Stimulated activated CD4-positive, alpha-beta T cell treated with anti-CD3 and anti-CD28 coated beads, TNF-alpha, amount 100 ng/mL, for 24 hours (primary cell): ENCODE measurements at places on chromosomes 11 and 22.

DNA sequence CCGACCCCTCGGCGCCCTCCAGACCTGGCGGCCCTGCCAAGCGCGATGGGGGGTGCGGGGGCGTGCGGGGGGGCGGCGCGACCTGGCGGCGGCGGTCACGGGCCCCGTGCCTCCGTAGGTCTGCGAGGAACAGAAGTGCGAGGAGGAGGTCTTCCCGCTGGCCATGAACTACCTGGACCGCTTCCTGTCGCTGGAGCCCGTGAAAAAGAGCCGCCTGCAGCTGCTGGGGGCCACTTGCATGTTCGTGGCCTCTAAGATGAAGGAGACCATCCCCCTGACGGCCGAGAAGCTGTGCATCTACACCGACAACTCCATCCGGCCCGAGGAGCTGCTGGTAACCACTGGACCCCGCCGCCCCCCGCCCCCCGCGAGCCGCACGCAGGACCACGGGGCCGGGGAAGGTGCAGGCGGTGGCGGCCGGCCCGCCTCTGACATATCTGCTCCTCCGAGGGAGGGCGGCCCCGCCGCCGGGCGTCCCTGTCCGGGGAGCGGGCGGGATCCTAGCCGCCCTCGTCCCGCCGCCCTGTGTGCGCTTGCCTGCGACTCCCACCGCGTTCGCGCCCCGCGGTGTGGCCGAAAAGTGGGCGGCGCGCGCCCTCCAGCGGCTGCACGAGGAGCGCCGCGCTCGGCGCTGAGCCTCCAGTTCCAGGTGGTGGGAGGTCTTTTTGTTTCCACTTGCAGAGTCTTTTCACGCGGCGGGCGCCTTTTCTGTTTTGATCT lies 2.1 kb downstream of the CCND1 start:
- peak; percentile 62 for DNase-seq

DNA sequence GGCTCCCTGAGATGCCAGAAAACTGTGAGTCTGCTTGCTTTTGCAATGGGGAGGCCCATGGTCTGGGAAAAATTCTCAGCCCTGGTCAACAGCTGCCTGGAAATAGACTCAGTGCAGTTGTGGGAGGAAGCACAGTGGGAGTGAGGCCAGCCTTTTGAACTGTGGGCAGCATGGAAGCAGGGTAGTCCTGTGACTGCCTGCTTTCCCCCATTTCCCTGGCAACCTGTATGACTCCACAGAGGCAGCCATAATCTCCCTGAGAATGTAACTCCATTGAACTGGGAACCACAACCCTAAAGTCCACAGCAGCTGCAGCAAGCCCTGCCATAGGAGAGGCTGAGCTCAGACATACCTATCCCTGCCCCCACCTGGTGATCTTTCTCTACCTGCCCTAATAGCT lies 494.6 kb upstream of the FAT3 start:
- no peak for DNase-seq

DNA sequence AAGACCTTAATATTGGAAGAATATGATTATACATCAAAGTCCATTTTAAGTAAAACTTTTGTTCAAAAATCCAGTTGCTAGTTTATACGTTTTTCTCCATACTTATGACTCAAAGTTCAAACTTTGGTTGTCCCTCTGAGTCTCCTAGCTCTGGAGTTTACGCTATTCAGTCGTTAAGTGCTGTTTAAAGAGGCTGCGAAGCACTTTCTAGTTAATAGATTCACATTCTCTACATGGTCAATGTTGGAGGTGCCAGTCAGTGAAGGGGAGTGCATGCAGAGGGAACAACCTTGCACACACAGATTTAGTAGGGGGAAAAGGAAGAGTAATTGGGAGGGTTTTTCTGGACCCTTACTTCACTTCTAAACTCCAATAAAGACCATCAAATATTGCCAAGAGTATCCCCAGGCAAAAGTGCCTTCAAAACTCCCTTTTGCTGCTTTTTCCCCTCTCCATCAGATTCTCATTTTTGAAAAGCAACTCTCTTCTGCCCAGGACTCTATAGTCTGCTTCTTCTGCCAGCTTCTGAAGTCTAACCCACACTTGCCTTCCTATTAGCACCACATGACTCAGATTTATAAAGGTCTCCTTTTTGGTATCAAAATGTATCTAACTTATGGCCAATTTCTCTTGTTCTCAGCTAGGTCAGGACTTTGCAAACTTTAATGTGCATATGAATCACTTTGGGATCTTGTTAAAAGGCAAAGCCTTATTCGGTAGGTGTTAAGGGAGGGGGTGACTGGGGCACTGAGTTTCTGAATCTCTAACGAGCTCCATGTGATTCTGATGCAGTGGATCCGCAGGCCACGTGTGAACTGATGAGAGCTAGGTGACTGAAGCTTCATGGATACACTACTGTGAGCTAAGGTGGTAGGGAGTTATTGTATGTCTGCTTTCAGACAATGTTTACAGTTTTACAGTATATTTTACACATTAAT lies 96.2 kb upstream of the MTMR2 start:
- DNase-seq, result no peak

GRCh38 chr11:61750631-61751273 lies 1.7 kb upstream of the MYRF start:
- DNase-seq, result no peak

DNA sequence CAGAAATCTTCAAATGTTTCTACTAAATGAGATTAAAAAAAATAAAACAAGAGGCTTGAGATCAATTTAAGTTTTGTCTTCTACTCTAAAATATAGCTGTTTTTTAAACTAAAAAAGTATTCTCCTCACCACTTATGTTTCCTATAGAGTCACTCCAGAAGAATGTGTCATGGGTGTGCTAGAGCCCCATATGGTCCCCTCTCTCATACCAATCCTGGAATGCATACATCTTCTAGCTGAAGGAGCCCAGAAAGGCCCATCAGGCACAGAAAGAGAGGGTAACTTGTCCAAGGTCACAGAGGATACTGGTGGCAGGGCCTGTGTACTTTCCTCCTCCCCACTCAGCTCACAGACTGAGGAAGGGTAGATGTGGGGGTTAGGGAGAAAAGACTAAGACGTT lies 34.4 kb downstream of the RELT start:
- no peak for DNase-seq

DNA sequence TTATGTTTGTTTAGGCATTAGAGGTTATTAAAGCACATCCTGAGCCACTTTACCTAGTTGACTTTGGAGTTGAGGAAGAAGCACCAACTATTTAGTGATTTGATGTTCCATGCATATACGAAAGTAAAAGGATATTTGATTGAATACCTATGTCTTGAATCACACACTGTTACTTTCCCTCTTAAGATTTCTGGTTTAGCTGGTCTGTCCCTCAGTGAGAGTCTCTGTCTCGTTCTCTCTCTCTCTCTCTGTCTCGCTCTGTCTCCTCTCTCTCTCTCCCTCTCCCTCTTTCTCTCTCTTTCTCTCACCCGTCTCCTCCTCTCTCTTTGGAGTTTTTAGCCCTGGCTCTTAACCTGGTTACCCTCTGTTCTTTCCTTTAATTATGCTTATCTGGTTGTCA lies 11.0 kb downstream of the CTNND1 start:
- no peak for DNase-seq

GRCh38 chr11:123585206-123585605 lies 69.2 kb downstream of the SCN3B start:
- no peak for DNase-seq

DNA sequence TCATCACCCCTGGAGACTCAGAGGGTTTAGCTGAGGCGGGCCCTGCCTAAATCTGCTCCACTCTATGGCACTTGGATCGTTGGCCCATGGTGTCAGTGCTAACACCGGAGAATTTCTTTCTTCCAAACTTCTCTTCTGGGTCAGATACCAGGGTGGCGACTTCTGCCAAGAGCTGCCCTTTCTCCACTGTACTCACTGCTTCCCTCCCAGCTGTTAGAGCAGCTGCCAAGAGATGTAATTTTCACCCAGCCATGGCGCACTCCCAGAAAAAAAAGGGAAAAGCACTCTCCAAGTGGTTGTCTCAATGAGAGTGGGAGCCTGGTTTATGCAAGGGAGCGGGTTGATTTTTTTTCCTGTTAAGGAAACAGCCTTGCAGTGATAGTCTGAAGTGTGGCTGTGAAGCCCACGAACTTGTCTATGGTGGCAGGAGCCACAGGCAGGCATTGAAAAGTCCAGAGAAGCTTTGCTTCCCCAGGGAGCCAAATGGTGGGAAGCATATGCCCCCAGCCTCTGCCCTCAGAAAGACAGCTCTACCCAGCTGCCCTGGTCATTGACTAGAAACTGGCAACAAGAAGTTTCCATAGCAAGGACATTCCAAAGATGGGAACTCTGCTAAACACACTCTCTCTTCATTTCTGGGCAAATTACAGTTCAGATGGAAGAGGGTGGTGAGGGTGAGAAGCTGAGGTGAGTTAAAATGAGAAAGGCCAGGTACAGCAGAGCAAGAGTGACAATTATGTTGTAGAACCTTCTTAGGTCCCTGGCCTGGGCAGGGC lies 10.7 kb downstream of the PCSK7 start:
- no peak for DNase-seq

GRCh38 chr11:106238704-106239360 lies 161.4 kb downstream of the AASDHPPT start:
- no peak for DNase-seq
